ENCODE measurements at places on chromosomes 1 and 21.

GRCh38 chr1:7265771-7266371 is 480.6 kb downstream of the CAMTA1 start:
- peak; percentile 90 for DNase-seq

- no peak for DNase-seq
Measured at GRCh38 chr1:145784409-145784808, 39.5 kb downstream of the RNF115 start.

DNA sequence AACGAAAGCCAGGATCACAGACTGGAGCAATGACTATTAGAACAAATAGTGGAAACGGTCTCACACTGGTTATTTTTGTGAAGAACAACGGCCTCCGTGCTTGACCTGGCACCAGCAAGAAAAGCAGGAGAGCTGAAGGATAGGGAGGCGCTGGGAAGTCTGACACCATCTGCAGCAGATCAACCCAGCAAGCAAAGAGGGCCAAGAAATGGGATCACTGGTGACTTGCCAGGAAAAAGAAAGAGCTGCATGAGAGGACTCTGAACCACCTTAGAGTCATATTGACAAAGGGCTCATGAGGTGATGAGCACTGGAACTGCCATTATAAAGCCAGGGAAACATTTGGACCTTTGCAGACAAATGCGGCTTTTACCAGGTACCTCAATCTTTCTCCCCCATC is 25.0 kb downstream of the MTOR start:
- DNase-seq = no peak

- no peak for DNase-seq
Measured at GRCh38 chr1:63698001-63698838, 75.6 kb upstream of the ROR1 start.

GRCh38 chr1:203152158-203153034 is 23.2 kb downstream of the MYBPH start:
- peak; percentile 45 for DNase-seq

DNA sequence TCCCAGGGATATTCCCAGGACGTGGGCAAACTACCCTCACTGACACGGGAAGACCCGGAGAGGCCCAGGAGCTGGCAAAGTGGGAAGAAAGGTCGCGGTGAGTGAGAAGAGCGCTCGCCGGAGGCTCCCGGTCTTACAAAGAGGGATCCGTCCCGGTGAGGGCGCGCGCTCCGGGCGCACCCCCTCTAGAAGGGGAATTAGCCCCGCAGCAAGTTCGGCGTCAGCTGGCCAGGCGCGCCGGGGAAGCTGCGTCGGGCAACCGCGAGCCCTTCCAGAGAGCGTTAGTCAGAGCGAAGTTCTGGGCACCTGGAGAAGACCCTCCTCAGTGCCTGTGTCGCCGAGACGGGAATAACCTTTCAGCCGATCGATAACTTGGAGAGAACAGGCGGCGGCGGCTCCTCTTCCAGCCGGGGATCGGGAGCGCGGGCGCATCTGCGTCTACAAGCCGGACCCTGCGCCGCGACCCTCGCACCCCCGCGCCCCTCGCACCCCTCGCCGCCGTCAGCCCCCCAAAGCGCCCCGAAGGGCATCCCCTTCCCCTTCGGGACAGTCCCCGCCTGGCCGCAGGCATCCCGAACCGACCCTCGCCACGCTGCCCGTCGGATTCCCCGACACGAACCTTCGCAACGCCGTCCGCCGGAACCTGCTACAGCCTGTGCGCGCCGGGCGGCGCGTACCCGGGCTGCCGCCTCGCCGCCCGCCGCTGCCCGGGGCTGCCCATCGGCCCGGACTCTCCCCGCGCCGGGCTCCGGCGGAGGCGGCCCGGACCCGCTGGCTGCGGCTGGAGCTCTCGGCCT is 485 bp downstream of the SIPA1L2 start:
- no peak for DNase-seq

DNA sequence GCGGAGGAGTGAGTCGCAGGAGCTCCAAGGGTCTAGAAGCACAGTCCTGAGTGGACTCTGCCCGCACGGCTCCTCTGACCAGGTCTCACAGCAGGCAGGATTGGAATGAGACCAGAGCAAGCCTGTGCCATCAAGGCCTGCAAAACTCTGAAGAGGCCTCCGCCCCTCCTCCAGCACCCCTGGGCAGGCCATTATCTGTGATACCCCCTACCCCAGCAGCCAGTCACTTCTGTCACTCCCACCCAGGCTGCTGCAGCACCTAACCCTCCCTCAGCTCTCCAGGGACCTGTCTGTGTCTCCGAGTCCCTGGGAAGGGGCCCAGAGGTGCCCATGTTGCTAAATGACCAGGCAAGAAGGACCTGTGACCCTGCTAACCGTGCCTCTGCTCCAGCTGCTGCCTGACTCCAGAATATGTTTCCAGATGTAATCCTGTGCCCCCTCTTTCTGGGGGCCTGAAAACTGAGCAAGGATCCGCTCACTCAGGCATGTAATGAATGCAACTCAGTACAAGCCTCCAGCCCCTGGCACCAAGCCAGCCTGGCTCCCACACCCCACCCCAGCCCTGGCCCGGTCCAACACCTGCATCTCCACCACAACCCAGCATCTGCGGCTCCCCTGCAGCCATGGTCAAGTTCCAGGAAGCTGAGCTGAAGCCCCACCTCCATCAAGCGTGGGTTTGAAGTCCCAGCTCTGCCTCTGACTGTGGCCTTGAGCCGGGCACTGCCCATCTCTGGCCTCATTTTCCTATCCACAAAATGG is 22.1 kb upstream of the COL16A1 start:
- DNase-seq = no peak

- DNase-seq = no peak
Measured at GRCh38 chr21:36713746-36714145, 14.8 kb downstream of the SIM2 start.

DNA sequence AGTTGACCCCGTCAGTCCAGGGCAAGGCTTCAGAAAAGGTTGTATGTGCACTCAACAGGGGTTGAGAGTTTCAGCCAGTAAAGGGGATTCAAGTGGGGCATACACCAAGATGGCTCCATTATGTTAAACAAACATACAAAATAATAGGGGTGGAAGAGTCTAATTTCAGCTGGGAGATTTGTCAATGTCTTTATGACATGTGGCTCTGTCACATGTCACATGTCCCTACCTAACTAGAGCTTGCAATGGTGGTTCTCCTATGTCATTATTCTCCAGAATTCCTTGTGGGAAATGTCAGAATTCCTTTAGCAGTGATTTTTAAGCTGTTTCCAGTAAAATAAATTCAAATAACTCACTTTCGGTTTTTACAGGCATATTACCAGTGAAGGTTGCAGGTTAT is 392.0 kb upstream of the ADGRL4 start:
- no peak for DNase-seq

- no peak for DNase-seq
Measured at GRCh38 chr1:30589083-30589482, 134.3 kb downstream of the MATN1 start.

DNA sequence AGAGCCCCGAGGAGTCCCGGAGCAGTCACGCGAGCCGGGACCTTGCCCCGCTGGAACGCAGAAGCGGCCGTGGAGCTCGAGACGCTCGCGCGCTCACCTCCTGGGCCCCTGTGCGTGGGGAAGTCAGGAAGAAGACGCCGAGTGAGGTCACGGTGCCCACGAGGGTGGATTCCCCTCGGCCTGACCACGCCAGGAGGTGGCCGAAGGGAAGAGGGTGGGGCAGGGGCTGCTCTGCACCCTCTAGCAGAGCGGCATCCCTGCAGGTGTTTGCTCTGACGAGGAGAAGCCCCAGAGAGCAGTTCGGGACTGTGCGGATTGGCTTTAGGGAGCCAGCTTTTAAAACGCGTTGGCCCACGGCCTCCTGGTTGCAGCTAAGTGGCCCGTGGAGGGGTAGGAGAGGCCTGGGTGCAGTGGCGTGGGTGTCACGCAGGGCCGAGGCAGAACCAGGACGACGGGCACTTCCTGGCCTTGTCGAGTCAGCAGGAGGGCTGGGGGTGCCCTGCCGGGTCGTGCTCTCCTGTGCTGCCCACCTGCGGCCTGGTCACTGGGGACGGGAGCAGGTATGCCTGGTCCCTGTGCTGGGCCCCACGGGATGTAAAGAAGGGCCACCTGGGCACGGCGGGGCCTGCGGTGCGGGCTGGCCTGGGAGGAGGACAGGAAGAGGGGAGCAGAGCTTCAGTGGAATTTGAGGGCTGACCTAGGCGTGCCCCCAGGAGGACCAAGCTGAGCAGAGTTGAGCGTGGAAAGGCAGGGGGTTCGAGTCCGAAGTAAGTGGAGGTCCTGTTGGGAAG is 1.0 kb downstream of the PDXK start:
- no peak for DNase-seq

DNA sequence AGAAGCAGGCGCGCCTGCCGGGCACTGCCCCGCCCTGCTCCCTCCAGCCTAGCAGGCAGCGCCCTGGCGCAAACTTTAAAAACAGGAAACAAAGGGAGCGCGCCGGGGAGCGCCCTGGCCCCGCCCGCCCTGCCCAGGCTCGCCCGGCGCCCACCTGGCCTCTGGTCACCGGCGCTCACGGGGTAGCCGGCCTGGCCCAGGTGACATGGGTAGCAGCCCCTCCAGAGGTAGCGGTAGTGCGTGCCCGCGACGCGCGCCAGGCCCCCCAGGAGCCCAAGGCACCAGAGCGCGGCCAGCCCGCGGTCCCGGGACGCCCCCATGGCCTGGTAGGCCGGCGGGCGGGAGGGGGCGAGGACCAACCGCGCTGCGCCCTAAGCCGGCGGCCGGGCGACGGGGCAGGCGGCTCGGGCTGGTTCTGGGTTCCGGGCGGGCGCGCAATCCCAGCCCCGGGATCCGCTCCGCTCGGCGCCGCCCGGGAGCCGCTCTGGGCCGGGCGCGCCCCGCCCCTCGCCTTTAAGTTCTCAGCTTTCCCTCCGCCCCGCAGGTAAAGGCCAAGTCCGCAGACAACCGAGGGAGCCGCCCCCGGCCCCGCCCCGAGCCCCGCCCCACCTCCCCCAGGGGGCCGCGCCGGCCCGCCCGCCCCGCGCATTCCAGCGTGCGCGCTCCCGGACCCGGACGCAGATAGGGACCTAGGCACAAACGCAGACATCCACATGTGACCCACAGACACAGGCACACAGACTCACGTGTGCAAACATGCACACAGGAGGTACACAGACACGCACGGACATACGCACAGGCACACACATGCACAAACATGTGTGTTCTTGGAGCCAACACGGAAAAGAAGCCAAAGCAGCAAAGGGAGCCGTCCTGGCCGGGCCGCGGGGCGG is 76.7 kb downstream of the ARHGEF16 start:
- peak; percentile 65 for DNase-seq

DNA sequence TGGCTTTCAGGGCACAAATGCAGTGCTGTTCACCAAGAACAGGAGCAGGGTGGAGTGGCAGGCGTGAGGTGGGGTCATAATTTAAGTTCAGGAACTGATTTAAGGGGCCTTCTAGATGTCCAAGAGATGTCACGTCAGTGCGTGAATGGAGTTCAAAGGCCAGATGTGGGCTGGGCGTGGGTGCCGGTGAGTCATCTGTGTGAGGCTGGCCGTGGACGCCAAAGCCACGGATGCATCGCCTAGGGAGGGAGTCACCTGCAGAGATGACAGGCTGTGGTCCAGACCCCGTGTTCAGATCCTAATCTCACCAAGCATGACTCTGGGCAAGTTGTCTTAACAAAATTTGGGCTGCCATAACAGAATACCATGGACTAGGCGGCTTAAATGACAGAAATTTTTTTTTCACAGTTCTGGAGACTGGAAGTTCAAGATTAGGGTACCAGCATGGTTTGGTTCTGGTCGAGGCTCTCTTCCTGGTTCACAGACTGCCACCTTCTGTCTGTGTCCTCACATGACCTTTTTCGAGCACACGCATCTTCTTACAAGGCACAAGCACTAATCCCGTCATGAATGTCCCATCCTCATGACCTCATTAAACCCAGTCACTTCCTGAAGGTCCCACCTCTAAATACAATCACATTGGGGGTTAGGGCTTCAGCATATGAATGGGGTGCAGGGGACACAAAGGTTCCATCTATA is 109.6 kb downstream of the PRDM2 start:
- no peak for DNase-seq

GRCh38 chr1:201206176-201206575 is 15.6 kb downstream of the IGFN1 start:
- DNase-seq = no peak

- no peak for DNase-seq
Measured at GRCh38 chr1:43243299-43243698, 26.5 kb upstream of the TMEM125 start.

DNA sequence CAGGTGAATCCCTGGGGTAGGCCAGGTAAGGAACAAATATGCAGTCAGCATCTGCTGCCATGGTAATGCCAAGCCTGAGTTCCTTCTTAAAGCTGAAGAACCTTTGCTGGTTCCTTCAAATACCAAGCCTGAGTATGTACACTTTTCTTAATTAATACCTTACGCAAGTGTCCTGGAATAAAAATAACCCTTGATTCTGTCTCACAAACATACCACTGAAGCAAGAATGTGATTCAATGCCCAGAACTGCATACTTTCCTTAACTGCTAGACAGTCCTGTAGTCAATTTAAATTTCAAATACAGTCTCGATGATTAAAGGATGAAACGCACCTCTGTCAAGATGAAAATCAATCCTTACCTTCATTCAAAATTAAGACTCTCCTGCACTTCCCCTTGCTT is 634.0 kb upstream of the CHRM3 start:
- DNase-seq = peak; percentile 32

DNA sequence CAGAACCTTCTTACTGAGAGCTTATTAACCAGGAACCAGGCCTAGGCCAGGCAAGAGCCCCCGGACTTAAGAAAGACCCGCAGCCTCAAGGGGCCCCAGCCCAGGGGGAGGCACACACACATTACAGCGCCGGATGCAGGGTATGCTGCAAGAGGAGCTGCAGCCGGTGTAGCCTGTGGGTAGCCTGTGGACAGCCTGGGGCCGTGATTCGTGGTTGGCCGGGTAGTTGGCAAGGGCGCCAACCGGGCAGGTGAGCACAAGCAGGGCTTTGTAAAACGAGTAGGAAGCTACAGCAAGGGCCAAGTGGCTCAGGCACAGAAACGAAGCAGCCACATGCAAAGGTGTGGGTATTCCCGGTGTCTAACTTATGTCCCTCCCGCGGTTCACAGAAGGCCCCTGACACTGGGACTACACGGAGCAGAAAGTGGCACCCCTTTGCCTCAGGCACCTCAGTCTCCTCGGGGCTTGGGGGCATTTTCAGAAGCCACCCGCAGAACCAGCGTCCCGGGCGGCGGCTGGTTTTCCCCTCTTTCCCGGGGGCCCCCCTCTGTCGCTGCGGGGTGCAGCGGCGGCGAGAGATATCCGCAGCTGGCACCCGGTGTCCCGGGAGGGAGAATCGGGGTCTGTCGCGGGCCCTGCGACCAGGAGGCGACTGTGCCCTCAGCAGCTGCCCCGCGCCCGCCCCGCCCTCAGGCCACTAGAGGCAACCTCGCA is 40.8 kb downstream of the KIAA1614 start:
- no peak for DNase-seq

GRCh38 chr1:9731561-9731960 is 80.0 kb downstream of the PIK3CD start:
- DNase-seq = no peak

- DNase-seq = no peak
Measured at GRCh38 chr1:245444147-245444828, 289.5 kb downstream of the KIF26B start.

DNA sequence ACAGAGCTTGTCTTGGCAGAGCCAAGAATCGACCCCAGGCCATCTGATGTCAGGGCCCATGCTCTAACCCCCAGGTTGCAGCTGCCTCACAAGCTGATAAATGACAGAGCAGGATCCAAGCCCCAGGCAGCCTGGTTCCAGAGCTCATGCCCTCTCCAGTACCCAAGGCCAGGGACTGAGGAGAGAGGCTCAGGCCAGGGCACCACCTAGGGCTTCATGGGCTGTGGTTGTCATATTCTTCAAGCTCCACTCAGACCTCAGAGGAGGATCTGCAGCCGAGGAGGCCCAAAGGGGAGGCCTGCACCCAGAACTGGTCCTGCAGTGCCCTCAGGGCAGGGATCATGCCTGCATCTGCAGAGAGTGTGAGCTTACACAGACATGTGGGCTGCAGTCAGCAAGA is 301.1 kb downstream of the MATN1 start:
- DNase-seq = no peak
